GM06990 (cell line): ENCODE measurements at places on chromosomes 11 and 22.

DNA sequence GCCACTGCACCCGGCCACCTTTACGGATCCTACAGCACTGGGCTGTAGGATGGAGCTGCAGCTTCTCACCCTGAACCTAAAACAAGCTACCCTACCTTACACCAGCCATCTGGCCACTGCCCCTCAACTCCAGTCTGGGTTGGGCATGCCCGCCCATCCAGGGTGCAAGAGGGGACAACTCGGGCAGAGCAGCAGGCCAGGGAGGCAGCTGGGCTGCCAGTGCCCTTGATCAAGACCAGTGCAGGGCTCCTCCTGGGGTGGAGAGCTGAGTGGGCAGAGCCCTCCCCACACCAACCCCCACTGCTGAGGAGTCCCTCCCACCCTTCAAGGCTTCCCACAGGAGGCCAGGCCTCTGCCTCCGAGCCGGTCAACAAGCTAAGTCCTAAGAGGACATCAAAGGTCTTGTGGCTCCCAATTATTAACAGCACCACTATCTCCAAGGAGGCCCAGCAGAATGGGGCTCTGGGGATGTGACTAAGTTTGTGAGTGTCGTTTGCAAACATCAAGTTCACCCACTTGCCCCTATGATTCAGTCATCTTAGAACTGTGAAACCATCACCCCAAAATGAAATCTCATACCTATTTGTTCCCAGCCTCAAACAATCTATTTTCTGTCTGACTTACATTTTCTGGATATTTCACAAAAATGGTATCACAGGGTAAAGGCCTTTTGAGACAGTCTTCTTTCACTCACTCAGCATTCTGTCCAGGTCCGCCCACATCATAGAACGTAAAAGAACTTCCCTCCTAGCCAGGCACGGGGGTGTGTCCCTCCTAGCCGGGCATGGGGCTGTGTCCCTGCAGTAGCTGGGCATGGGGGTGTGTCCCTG is 11.0 kb downstream of the GATD1 start:
- no peak for DNase-seq

- DNase-seq = no peak
Observed at GRCh38 chr11:121105481-121106195, 4.6 kb downstream of the TECTA start.

GRCh38 chr11:77205467-77206263 is 77.6 kb downstream of the MYO7A start:
- DNase-seq = no peak

- no peak for DNase-seq
Observed at GRCh38 chr11:79200398-79201070, 240.3 kb downstream of the TENM4 start.

- peak; percentile 19 for DNase-seq
Observed at GRCh38 chr11:109853156-109853776, 239.9 kb upstream of the ZC3H12C start.

DNA sequence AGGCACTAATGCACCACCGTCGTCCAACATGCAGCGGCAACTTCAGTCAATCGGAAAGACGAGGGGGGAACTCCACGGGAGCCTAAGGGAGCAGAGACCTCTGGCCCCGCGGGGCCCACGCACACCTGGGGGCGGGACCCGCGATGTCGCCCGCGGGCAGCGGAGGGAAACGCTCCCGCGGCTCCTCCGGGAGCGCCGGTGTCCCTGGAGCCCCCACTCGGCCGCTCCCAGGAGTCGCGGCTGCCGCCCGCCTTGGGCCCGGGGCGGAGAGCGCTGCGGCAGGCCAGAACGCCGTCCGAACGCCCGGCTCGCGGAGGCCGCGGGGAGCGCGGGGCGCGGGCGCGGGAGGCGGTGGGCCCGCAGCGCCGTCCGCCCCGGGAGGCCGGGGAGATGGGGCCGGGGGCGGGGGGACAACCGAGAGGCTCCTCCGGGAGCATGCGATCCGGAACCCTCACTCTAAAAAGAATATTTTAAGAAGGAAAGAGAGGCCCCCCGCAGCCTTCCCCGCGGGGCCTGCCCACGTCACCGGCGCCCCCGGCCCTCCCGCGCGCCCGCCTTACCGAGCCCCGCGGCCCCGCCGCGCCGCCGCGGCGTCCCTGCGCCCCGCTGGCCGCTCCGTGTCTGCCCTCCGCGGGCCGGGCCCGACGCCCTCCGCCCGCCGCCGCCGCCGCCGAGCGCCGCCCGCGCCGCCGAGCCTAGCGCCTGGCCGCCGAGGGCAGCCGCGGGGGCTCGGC is 86.6 kb upstream of the ARHGAP32 start:
- no peak for DNase-seq

GRCh38 chr22:42076764-42077485 is 2.6 kb upstream of the SMDT1 start:
- DNase-seq = no peak

DNA sequence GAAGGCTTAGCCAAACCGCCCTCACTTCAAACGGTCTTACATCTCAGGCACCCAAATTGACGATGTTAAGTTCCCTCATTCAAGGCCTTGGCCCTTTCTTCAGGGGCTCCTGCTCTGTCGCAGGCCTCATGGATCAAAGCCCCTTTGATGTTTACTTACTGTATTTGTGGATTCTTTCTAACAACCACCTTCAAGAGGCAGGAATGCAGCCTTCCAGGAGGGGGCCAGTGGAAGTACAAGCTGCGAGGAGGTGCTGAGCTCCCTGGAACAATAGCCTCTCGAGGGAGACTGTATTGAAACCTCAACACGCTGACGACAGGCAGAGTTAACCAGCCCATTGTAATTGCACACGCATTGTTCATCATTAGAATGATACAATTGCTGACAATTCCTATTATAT is 209.1 kb downstream of the ST3GAL4 start:
- no peak for DNase-seq
